ENCODE measurements at places on chromosomes 3 and 15.

GRCh38 chr15:72706266-72706665 is 20.3 kb downstream of the BBS4 start:
- DNase-seq = no peak

DNA sequence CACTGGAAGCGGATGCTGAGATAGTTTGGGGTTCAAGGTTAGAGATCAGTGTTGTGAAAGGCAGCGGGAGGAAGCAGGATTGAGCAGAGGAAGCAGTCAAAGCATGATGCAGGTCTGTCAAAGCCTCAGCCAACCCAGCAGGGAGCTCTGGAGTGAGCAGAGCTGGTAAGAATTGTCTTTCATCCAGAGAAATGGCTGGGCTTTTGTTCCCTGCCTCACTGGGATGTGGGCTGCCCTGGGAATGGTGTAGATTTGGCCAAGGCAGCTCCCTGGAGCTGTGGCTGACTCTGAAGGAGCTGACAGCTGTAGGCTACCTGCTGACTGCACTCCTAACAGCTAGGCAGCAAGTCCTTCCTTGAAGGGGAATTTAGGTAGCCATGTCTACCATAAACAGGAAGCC is 61.9 kb upstream of the STXBP5L start:
- no peak for DNase-seq

- no peak for DNase-seq
Measured at GRCh38 chr15:44427756-44428724, 611 bp downstream of the CTDSPL2 start.

DNA sequence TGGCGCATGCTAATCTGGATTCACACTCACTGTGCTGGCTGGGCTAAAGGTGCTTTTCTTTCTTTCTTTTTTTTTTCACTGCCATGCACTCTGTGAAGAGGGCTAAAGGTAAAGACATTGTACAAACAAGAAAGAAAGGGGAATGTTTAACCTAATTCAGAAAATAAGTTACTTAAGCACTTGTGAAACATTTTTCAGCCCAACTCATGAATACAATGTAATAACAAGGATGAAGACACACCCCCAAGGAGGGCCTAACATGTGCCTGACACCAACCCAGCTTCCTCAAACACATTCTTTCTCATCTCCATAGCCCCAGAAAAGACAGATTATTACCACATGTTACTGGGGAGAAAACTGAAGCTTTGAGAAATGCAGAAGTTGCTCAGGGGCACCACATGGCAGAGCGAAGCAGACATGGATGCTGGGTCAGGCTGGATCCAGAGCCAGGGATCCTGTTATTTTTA is 5.7 kb downstream of the STIMATE start:
- no peak for DNase-seq

DNA sequence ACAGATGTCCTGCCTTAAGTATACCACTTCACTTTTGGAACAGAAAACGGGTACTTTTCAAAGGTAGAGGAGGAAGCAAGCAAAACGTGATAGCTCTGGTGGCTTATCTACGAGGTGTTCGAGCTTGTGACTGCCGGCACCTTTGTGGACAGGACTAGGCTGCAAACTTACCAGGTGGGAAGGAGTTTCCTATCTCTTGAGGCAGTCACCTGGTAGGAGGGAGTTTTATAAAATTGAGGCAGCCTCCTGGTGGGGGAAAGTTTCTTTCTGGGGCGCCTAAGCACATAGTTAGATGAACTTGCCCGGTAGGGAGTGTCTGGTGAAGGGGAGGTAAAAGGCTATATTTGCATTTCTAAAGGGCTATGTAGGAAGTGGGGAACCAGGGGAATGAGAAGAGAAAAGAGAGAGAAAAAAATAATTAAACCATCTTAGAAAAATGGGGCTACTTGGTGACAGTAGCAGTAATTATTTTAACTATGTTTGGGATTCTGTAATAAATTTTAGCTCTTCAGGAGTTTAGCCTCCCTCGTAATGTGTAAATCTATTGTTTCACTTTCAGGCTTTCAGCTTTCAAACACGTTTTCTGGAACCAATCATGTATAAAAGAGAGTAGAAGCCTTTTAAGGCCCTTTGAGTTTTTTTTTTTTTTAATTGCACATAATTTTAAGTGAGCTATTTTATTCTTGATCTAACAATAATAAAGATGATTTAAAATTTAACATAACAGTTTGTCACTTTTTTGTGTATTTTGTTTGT is 131.0 kb downstream of the IL5RA start:
- DNase-seq = no peak
